ENCODE measurements at places on chromosomes 13 and 19.

DNA sequence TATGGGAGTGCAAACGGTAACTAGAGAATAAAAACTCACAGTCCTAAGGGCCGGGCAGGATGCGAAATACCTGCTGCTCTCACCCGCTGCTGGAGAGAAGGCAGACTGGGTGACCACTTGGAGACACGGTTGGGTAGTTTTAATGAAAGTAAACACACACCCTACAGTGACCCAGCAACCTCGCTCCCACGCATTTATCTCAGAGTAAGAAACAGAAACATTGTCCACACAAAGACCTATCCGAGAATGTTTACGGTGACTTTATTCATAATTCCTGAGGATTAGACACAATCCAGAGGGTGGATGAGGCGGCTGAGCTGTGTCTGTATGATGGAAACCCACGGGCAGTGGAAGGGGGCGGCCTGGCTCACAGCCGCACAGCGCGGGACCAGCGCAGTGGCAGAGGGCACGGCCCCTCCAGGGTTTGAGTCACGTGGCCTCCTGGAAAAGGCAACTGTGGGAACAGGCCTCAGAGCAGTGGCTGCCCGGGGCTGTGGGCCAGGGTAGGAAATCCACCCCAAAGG, 73.5 kb upstream of the C13orf46 start:
- DNase-seq = peak; percentile 35

DNA sequence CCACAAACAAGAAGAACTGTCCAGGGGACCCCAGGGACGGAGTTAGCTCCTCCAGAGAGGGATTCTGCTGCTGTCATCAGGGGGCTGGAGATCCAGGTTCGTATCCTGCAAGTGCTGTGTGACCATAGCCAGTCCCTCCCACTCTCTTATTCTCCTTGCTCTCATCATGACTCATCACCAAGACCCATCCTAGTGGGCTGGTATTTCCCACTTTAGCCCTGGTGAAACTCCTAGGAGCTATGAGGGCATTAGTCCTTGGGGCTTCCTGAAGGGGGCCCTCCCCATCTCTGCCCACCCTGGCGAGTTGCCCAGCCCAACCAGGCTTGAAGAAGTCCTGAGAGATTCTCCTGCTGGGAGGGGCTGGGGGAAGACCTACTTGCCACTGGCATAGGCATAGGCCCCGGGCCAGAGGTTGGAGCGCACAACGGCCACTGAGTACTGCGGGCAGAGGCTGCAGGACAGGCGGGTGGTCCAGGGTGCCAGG, 7.5 kb upstream of the DMWD start:
- no peak for DNase-seq

DNA sequence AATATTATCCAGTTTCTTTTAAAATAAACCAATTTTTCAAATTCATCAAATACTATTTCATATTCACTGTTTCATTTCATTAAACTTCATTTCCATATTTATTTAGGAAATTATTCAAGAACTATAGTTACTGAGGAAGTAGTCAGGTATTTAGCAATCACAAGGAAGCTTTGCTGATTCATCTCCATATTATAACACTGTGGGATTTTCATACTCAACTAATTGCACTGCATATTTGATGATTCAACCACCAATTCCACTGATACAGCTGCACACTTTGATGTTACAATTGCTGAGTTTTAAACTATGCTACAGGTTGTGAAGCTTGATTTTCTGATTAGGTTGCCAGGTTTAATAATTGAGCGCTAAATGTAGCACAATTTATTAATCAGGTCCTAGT, 556.8 kb upstream of the SLITRK1 start:
- no peak for DNase-seq

DNA sequence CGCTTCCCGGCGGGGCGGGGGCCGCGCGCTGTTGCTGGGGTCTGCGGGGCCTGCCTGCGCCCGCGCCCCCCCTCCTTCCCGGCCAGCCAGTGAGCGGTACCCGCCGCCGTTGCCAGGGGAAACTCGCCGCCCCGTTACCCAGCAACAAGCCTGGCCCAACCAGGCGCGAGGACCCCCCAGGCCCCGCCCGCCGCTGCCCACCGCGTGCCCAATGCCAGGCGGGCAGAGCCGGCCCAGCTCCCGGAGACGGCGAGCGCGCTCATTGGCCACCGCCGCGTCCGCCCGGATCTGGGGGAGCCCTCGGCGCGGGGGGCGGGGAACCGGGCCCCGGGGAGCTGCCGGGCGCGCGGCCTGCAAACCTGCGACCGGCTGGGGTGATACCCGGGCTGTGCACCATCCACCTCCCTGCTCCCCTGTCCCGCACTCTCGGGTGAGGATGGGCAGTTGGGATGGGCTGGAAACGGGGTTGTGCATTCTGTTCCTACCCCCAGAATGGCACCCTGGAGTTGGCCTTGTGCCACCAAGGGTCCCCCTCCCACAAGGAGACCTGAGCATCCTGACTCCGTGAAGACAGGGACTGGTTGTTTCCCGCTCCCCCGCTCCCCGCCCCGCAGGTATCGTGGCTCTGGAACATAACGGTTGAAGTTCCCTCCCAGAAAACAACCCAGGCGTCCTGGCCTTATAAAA, 8.8 kb upstream of the BBC3 start:
- DNase-seq = peak; percentile 18

- no peak for DNase-seq
Measured at GRCh38 chr13:101522607-101523006, 70.1 kb downstream of the ITGBL1 start.

DNA sequence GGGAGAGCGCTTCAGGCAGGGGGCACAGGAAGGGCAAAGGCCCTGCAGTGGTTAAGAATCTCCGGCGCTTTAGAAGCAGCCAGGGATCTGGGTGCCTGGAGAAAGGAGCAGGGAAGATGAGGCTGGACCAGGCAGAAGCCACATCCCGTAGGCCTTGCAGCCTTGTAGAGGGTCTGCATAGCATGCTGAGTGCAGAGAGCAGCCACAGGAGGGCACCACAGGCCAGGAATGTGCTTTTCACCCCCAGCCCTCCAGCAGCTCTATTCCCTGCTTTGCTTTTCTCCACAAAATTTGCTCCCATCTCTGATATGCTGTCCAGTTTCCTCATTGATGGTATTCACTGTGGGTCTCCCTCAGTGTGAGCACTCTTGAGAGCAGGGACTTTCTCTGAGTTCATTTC, 5.7 kb downstream of the WDR62 start:
- no peak for DNase-seq
